ENCODE measurements at places on chromosomes 1 and 21. TPM values are rescaled to one million over a fixed set of nuclear protein-coding genes. Genes with fewer than 3 reads are reported as not detected.

The NKAIN1 gene
- not detected for total RNA-seq

The TFAP2E gene
- 1.9 TPM for total RNA-seq

The HSPA13 gene
- total RNA-seq, result 65.5 TPM

The GNG12 gene
- total RNA-seq, result 0.34 TPM

The UTS2 gene
- total RNA-seq, result not detected

The GCSAML gene
- 0.14 TPM for total RNA-seq

The OLFML3 gene
- 0.90 TPM for total RNA-seq

The KRTAP12-2 gene
- total RNA-seq, result not detected

The OR11L1 gene
- total RNA-seq, result not detected

The BRINP3 gene
- not detected for total RNA-seq

The ERRFI1 gene
- total RNA-seq, result 2.6 TPM

The KIF2C gene
- 147 TPM for total RNA-seq

The ARHGAP30 gene
- total RNA-seq, result 192 TPM

The SYCP1 gene
- total RNA-seq, result not detected

The CBR3 gene
- total RNA-seq, result 13.0 TPM

The NECTIN4 gene
- total RNA-seq, result not detected

The SZT2 gene
- total RNA-seq, result 51.4 TPM
